ENCODE measurements at places on chromosomes 7 and 10. TPM values are rescaled to one million over a fixed set of nuclear protein-coding genes. Genes with fewer than 3 reads are reported as not detected.

Gene HOXA7
- total RNA-seq = 2.9 TPM

Gene GJD4
- not detected for total RNA-seq

Gene HYAL4
- total RNA-seq = not detected

Gene MSMB
- total RNA-seq = not detected

Gene C10orf105
- 0.52 TPM for total RNA-seq

DNA sequence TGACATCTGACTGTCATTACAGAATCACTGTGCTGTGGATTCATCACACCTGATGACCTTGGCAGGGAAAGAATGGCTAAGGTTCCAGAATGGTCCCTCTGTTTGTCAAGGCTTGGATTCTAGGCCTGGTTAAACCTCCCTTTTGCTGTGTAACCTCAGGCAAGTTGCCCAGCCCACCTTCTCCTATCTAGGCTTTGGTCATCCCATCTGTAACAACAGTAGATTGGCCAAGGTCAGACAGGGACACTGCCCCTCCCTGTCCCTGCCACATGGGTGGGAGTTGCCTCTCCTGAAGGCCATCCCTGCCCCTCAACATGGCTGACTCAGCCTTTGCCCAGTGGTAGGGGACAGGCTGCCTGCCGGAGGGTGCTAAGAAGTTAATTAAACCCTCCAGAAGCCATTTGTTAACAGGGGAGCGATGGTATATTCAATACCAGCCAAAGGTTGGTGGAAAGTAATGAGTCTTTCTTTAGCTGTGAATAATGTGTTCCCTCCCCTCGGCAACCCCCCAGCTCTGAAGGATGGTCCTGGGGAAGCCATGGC lies 149.8 kb upstream of the PCBD1 start:
- no peak for DNase-seq
- H3K4me1 ChIP-seq = no peaks in the 10 kb centered on the region
- H3K4me3 ChIP-seq = no peak overlapping the region
- H3K36me3 ChIP-seq = no peaks in the 10 kb centered on the region

DNA sequence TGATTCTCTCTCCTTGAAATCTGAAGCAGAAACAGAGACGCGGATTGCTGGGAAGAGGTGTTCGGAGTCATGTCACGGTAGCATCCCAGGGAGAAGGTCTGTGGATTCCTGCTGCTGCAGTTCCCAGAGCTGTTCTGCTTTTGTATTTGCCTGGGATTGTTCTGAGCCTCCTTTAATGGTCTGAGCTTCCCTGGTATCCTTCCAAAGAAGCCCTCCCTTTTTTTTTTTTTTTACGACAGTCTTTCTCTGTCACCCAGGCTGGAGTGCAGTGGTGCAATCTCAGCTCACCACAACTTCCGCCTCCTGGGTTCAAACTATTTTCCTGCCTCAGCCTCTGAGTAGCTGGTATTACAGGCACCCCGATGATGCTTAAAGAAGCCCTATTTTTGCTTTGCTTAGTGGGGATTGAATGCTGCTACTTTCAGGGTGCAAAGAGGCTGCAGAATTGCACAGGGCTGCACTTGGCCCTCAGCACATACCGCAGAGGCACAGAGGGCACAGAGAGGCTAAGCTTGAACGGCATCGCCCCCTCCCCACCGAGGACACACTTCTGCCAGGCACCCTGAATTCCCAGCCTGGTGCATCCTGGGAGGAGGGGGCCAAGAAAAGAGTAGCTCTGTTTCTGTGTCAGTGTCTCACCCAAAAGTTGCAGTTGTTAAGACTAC lies 208.6 kb upstream of the GALNT17 start:
- DNase-seq = no peak
- H3K36me3 ChIP-seq = no peaks in the 10 kb centered on the region
- no peak overlapping the region for H3K4me3 ChIP-seq
- no peak overlapping the region for H3K27ac ChIP-seq

DNA sequence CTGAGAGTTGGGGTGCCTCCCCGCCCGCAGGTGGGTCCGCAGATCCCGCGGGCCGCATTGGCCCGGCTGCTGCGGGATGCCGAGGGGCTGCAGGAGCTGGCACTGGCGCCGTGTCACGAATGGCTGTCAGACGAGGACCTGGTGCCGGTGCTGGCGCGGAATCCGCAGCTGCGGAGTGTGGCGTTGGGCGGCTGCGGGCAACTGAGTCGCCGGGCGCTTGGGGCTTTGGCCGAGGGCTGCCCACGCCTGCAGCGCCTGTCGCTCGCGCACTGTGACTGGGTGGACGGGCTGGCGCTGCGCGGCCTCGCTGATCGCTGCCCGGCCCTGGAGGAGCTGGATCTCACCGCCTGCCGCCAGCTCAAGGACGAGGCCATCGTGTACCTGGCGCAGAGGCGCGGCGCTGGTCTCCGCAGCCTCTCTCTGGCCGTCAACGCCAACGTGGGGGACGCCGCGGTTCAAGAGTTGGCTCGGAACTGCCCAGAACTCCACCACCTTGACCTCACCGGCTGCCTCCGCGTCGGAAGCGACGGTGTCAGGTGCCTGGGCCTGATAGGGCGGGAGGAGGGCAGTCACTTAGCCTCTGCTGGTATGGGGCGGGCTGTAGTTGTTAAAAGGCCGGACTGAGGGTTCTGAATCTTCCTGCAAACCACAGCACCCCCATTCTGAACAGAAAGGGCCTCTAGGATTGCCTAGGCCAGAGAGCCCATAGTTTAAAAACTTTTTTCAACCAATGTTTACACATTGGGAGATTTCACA lies 1.3 kb downstream of the FBXL15 start:
- H3K4me1 ChIP-seq = peaks cover 32% of the 10 kb centered on the region
- peak overlapping the region; percentile 81 for H3K4me3 ChIP-seq
- peaks cover 21% of the 10 kb centered on the region for H3K36me3 ChIP-seq
- peak; percentile 88 for DNase-seq
- H3K27me3 ChIP-seq = peaks cover 16% of the 10 kb centered on the region

DNA sequence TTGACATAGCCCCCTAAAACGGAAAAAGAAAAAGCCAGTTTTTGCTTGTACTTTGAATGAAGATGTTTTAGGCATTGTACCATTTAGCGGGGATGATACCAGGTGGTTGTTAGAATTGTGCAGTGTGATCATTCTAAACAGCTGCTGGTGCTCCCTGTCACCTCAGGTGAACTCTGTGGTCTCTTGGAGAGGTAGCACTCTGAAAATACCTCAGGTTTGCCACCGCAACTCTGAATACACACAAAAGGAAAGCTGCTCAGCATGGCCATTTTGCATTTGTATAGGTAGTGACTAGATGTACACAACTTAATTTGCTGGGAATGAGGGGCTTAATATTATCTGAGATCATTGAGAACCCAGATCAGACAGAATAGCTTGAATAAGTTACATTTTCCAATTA lies 52.6 kb downstream of the PLEKHA8 start:
- no peak overlapping the region for H3K4me3 ChIP-seq
- no peaks in the 10 kb centered on the region for H3K27me3 ChIP-seq
- H3K36me3 ChIP-seq = peaks cover 5% of the 10 kb centered on the region
- DNase-seq = no peak

- no peaks in the 10 kb centered on the region for H3K27me3 ChIP-seq
- no peak for DNase-seq
- H3K4me1 ChIP-seq = peaks cover 12% of the 10 kb centered on the region
These were observed 272.5 kb downstream of the NEBL start for GRCh38 chr10:20624642-20625041.

DNA sequence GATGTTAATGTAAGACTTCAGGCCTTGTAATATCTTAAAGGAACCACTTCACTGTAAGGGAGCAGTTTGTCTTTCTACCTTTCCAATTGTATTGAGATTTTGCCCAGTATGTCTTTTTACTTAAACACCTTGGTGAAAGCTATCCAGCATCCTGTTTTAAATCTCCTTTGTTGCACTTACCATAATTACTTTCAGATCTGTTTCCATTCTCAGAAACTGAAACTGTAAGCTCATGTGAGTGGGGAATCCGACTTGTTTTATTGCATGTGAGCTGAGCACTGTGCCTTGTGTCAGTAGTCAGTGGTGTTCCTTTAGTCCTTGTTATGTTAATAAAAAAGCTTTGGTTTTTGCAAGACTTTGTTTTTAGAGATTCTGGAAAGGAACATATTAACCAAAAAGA lies 42.2 kb downstream of the BMPR1A start:
- H3K4me3 ChIP-seq = no peak overlapping the region
- no peaks in the 10 kb centered on the region for H3K27me3 ChIP-seq
- no peak overlapping the region for H3K27ac ChIP-seq

- no peak overlapping the region for H3K27ac ChIP-seq
- no peak for DNase-seq
These were observed 397.2 kb upstream of the IGFBP3 start for GRCh38 chr7:46318276-46318675.

- H3K27ac ChIP-seq = no peak overlapping the region
- peaks cover 20% of the 10 kb centered on the region for H3K4me1 ChIP-seq
- H3K36me3 ChIP-seq = no peaks in the 10 kb centered on the region
These were observed 6.4 kb downstream of the USP6NL start for GRCh38 chr10:11604865-11605650.

GRCh38 chr10:114718374-114718773 lies 60.3 kb upstream of the ABLIM1 start:
- H3K27me3 ChIP-seq = no peaks in the 10 kb centered on the region
- H3K4me3 ChIP-seq = no peak overlapping the region
- peaks cover 16% of the 10 kb centered on the region for H3K4me1 ChIP-seq
- no peak overlapping the region for H3K27ac ChIP-seq
- DNase-seq = no peak

GRCh38 chr7:86644282-86645224 lies 844 bp downstream of the GRM3 start:
- H3K27me3 ChIP-seq = peaks cover 39% of the 10 kb centered on the region
- DNase-seq = peak; percentile 64

DNA sequence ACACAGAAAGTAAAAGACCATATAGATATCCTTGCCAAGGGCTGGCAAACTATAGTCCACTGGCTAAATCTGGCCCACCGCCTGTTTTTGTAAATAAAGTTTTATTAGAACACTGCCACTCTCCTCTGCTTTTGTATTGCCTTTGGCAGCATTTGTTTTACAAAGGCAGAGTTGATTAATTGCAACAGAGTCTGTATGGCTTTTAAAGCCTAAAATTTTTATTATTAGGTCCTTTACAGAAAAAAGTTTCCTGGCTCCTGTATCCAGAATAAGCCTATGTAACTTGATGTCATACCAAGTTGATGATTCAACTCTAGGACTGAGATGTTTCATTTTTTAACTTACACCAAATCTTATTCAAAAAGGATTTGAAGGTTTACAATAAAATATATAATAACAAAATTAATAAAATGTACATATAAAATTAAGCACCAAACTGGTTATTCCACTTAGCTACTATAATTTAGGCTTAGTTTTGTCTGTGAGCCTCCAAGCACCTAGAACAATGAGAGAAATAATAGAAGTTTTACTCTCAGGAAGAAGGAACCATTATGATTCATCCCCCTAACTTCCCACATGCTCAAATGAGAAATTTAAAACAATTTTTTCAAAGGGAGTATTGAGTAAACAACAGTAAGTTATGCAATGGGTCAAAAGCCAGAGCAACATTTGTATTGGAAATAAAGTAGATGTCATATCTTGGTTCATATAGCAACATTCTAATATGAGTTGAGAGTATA lies 31.9 kb downstream of the CPED1 start:
- H3K36me3 ChIP-seq = no peaks in the 10 kb centered on the region
- peaks cover 23% of the 10 kb centered on the region for H3K4me1 ChIP-seq
- no peak for DNase-seq
- H3K27me3 ChIP-seq = no peaks in the 10 kb centered on the region
- peak overlapping the region; percentile 33 for H3K27ac ChIP-seq

- no peaks in the 10 kb centered on the region for H3K27me3 ChIP-seq
- H3K4me3 ChIP-seq = no peak overlapping the region
- H3K27ac ChIP-seq = no peak overlapping the region
- no peaks in the 10 kb centered on the region for H3K36me3 ChIP-seq
- no peak for DNase-seq
These were observed 66.0 kb upstream of the DOCK1 start for GRCh38 chr10:126839094-126839761.

GRCh38 chr7:90607196-90607595 lies 11.1 kb downstream of the CDK14 start:
- H3K27me3 ChIP-seq = no peaks in the 10 kb centered on the region
- no peak for DNase-seq
- H3K27ac ChIP-seq = no peak overlapping the region
- H3K36me3 ChIP-seq = no peaks in the 10 kb centered on the region
- no peak overlapping the region for H3K4me3 ChIP-seq

DNA sequence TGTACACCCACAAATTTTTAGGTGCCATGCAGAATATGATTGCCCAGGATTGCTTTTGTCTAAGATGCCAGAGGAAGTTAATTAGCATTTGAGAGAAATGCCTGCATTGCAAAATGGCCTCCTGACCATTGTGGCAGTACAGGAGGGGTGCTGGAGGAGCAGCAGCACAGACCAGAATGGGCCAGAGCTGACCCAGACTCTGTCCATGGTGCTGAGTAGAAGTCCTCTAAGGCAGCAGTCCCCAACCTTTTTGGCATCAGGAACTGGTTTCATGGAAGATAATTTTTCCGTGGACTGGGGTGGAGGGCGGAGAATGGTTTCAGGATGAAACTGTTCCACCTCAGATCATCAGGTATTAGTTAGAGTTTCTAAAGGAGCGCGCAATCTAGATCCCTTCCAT lies 217.8 kb upstream of the AGK start:
- H3K4me3 ChIP-seq = no peak overlapping the region
- DNase-seq = no peak
- no peaks in the 10 kb centered on the region for H3K27me3 ChIP-seq

GRCh38 chr10:92284112-92284704 lies 6.7 kb downstream of the CPEB3 start:
- H3K4me3 ChIP-seq = no peak overlapping the region
- peak overlapping the region; percentile 59 for H3K27ac ChIP-seq
- H3K36me3 ChIP-seq = no peaks in the 10 kb centered on the region
- DNase-seq = no peak
- peaks cover 11% of the 10 kb centered on the region for H3K4me1 ChIP-seq

GRCh38 chr10:86648704-86649427 lies 5.5 kb upstream of the OPN4 start:
- no peak overlapping the region for H3K4me3 ChIP-seq
- no peak overlapping the region for H3K27ac ChIP-seq
- peaks cover 5% of the 10 kb centered on the region for H3K4me1 ChIP-seq

GRCh38 chr10:26689399-26689798 lies 8.1 kb upstream of the PDSS1 start:
- no peak for DNase-seq
- H3K27me3 ChIP-seq = peaks cover 16% of the 10 kb centered on the region
- H3K36me3 ChIP-seq = no peaks in the 10 kb centered on the region

DNA sequence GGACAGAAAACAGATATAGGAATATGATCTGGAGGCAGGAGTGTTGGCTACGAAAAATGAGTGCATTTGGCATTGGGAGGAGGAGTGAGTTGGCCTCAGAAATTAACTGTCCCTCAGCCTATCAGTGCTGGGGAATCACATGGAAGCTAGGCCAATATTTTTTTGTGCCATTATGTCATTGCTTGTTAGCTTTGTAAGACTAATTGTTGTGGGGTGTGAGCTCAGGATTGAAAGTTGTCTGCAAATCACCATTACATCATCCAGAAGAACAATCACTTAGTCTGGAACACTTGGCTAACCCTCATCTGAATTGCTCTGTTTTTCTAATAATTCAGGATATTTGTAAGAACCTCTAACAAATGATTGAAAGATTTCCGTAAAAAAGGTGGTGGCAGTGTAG lies 45.2 kb upstream of the SEMA3D start:
- H3K4me3 ChIP-seq = no peak overlapping the region
- H3K27ac ChIP-seq = no peak overlapping the region
- no peaks in the 10 kb centered on the region for H3K4me1 ChIP-seq
- no peaks in the 10 kb centered on the region for H3K27me3 ChIP-seq
- DNase-seq = no peak
- no peaks in the 10 kb centered on the region for H3K36me3 ChIP-seq

Measured in upper lobe of right lung (tissue), 1 donor.